ENCODE measurements at places on chromosomes 11 and 22. TPM values are rescaled to one million over a fixed set of nuclear protein-coding genes. Genes with fewer than 3 reads are reported as not detected.

CHST1 gene
- total RNA-seq: 0.14 TPM

GAL3ST3 gene
- total RNA-seq: not detected

SCGB1C1 gene
- total RNA-seq: not detected

MRGPRX3 gene
- total RNA-seq: not detected

NEFH gene
- total RNA-seq: not detected

SNX32 gene
- total RNA-seq: not detected

H19 gene
- 0.69 TPM for total RNA-seq

CTTN gene
- total RNA-seq: 286 TPM

SCARF2 gene
- total RNA-seq: 38.2 TPM

CNTF gene
- total RNA-seq: 0.41 TPM

ANKK1 gene
- not detected for total RNA-seq

ADORA2A gene
- 0.52 TPM for total RNA-seq

SAA1 gene
- total RNA-seq: 60.9 TPM

CDC42EP2 gene
- total RNA-seq: 5.3 TPM

SOX6 gene
- not detected for total RNA-seq

LAMTOR1 gene
- total RNA-seq: 168 TPM

WNT11 gene
- total RNA-seq: 2.6 TPM

POTEH gene
- 0.05 TPM for total RNA-seq

SERHL2 gene
- total RNA-seq: not detected

CD44 gene
- total RNA-seq: 324 TPM

FXYD2 gene
- total RNA-seq: not detected

LRRC32 gene
- total RNA-seq: not detected

CSF2RB gene
- 0.02 TPM for total RNA-seq

OR2AG2 gene
- not detected for total RNA-seq

HTR3A gene
- total RNA-seq: not detected

TMEM25 gene
- 0.24 TPM for total RNA-seq

RHOD gene
- 14.6 TPM for total RNA-seq

DDT gene
- 78.7 TPM for total RNA-seq

LDHAL6A gene
- not detected for total RNA-seq

KRTAP5-9 gene
- total RNA-seq: not detected

Data from A172 (cell line).